Activated CD4-positive, alpha-beta T cell treated with anti-CD3 and anti-CD28 coated beads for 24 hours (primary cell): ENCODE measurements at places on chromosomes 1 and 21.

DNA sequence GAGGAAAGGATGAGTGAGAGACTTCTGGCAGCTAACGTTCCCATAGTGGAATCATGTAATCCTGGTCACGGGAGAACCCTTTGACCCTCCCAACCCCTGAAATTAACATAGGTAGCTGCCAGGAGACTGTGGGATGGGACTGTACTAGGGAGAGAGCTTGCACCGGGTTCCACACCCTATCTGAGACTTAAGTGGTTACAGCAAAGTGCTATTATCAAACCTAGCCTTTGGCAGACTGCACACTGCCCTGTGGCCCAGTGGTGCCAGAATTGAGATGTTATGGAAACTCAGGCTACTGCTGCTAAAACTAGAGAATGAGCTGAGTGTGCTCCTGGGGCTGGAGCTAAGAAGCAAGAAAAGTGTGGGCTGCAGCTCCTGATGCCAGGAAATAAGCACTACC is 79.6 kb upstream of the PDC start:
- no peak for DNase-seq

DNA sequence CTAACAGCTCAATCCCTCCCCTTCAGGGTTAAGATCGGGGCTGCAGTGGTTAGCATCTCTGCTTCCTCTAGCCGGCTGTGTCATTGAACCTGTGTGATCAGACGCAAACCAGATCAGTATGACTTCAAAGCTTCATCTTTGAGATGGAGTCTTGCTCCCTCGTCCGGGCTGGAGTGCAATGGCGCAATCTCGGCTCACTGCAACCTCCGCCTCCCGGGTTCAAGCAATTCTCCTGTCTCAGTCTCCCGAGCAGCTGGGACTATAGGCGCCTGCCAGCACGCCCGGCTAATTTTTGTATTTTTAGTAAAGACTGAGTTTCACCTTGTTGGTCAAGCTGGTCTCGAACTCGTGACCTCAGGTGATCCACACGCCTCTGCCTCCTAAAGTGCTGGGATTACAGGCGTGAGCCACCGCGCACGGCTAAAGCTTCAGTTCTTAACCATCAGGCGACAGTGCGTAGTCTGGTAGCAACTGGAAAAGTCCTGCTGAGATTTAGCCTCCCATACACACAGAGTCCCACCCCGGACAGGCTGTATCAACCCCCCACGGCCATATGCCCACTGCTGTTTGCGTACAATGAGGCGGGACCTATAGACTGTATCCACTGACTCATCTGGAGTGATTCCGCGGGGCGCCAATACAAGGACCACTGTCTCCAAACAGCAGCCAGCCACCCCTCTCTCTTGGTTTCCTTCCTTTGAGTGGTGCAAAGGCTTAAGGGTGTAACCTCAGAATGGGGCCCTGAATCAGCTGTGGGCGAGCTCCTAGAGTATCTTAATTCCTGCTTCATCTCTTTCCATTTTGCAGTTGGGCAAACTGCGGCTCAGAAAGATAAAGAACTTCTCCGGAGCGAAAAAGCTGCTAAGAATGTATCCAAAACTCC is 23.3 kb downstream of the CELA3A start:
- DNase-seq: peak; percentile 49

DNA sequence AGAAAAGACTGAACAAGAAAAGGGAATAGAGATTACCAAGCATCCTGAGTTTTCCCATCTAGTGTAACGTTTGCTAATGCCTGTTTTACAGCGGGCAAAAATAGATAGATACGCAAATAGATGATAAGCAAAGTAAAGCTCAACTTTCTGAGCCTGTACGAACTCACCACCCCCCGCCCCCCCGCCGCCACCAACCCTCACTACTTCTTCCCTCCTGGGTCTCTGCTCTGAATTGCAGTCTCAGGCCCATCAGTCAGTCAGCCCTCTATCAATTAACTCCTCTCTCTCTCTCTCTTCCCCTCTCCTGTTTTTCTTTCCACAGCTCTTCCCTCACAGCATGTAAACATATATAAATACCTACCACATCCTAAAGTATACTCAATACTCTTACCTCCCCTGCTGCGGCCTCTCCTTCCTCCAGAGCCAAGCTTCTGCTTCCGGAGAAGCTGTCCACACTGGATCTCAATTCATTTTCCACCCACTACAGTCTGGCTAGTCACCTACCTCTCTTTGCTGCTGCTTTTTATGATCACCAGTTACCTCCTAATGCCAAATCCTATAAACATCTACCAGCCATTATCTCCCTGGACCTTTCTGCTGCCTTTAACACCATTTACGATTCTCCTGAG is 64.6 kb downstream of the CAPN2 start:
- DNase-seq: no peak

DNA sequence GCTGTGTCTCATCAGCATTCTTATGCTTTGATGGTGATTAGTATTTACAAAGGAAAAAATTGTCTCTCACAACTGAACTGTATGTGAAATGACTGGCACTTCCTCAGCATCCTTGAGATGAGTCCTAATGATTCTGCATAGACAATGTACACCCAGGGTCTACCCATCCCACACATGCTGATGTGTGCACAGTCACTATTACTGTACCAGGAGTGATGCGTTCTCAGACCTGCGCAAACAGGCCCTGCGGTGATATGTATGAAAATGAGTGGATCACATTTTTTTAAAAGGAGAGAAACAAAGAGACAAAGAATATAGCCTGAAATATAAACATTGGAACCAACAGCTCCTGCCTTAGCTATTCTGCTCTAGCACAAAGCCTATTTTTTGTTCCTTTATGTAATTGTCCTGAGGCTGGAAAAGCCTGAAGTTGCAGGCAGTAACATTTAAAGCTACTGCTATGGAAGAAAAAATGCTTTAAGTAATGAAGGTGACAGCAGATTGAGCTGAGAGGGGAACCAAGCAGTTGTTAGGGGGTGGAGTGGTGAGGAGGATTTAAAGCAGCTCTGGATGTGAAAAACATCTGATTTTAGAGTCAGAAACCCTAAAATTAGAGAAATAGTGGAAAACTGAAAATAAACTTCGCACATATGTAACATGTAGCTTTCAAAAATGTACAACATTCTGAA is 5.5 kb downstream of the RCAN1 start:
- DNase-seq: no peak

GRCh38 chr1:179002552-179003345 is 22.9 kb upstream of the FAM20B start:
- peak; percentile 48 for DNase-seq

GRCh38 chr1:115307661-115308060 is 30.4 kb downstream of the NGF start:
- no peak for DNase-seq

DNA sequence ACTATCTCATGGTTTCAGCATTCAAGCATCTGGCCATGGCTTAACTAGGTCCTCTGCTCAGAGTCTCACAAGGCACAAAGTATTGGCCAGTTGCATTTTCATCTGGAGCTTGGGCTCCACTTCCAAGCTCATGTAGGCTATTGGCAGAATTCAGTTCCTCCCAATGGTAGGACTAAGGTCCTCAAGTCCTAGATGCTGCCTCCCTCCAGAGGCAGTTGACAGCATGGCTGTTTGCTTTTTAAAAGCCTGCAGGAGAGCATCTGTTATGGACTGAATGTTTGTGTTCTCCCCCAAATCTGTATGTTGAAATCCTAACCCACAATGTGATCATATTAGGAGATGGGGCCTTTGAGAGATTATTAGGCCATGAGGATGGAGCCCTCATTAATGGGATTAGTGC is 38.0 kb upstream of the HLX start:
- DNase-seq: no peak

DNA sequence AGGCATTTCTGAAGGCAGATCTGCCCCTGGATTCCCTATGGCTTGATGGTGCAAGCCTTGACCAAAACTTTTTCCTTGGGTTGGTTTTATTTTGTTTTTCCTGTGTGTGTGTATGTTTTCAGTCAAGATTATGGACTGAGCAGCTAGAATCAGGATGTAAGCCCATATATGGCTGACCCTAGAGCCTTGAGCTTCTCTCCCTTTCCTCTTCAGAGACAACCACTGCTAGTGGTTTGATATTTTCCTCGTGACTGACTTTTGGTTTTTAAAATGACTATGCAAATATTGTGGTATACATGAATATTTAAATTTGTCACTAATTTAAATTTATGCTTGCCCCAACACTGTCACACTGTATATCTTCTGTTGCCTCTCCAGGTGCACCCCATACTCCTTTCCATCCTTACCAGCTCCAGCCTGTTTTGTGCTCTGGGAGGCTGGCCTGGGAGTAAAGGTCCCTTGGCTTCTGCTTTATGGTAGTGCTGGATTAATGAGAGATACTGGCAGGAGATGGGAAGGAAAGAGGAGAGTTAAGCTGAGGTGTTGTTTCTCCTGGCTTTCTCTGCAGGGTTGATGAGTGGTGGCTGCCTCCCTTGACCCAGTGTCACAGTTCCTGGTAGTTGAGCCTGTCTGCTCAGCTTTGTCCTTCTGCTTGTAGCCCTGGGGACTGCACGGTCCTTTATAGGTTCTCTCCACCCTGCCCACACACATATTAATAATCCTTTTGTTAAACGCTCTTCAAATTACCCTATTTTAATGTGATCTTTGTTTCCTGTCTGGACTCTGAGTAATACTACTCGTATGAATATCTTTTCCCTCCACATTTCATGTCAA is 44.4 kb downstream of the RWDD3 start:
- DNase-seq: no peak
